ENCODE measurements at places on chromosomes 1 and 21.

DNA sequence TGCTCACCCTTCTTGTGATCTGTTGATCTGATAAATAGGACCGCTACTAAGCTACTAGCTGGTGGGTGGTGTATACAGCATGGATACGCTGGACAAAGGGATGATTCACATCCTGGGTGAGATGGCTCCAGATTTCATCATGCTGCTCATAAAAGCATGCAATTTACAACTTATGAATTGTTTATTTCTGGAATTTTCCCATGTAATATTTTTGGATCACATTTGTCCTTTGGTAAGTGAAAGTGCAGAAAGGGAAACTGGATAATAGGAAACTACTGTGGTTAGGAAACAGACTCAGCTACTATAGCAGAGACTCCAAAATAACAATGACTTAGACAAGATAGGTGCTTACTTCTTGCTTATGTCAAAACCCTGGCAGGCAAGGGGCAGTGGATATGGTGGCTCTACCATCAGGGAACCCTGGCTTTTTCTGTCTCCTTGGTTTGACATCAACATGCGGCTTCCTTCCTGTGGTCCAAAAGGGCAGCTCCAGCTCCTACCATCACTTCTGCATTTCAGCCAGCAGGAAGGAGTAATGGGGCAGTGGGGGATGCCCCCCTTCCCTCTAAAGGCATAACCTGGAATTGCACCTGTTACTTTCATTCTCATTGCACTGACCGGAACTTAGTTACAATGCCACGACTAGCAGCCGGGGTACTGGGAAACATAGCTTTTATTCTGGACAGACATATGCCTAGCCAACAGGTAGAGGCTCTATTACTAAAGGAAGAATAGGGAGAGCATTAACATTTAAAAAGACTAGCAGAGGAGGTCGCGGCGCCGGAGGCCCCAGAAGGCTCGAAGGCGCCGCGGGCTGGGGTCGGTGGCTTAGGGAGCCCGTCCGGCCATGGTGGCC, 13.8 kb upstream of the AK2 start:
- ATAC-seq = peak; percentile 74

DNA sequence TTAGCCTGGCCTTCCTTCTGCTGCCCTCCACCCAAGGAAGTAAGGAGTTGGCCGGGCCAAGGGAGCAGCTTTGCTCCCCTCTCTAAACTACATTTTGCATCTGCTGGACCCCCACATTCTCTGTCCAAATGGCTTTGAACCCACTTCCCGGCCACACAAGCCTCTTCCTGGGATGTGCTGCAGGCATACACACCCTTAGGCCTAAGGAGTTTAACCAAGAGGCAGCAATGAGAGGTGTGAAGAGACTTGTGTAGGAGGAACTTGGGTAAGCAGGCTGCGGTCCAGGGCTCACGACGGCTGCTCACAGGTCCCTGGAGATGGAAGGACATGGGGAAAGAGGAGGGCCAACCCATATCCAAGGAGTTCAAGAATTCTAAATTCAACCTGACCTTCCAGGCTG, 196.7 kb upstream of the SGIP1 start:
- no peak for ATAC-seq

- no peak for ATAC-seq
Observed at GRCh38 chr1:88454781-88455180, 229.3 kb upstream of the PKN2 start.

GRCh38 chr1:221117133-221117532, 237.9 kb downstream of the HLX start:
- ATAC-seq = no peak

GRCh38 chr1:170583186-170583585, 51.2 kb downstream of the GORAB start:
- no peak for ATAC-seq

DNA sequence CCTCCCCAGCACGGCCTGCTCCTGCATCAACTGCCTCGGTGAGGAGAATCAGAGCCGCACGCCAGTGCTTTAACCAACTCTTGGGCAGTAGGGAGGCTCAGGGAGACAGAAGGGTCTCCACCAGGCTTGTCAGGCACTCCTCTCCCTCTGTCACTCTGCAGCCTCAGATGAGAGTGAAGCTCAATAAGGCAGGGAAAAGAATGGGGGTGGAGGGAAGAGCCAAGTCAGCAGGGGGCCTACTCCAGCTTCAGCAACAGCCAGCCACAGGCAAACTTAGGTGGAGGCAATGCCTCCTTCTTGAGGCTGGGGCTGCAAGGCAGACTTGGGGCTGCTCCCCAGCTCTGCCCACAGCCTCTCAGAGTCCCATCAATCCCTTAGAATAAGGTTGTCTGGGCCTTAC, 51.8 kb upstream of the A3GALT2 start:
- no peak for ATAC-seq

DNA sequence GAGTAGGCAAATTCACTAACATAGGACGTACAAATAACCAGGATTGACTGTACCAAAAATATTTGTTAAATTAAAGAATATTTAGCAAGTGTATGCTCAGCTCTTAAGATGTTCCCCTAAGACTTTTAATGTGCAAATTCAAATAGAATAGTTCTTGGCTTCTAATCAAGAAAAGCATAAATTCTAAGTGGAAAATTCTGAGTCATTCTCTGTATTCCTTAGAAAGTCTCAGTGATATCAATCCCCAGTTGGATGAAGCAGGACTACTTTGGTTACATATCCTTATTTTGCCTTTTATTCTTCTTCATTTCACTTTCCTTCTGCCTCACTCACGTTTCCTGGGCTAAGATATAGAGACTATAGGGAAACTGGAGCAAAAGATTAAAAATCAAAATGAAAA, 130.2 kb downstream of the IFI44 start:
- no peak for ATAC-seq

DNA sequence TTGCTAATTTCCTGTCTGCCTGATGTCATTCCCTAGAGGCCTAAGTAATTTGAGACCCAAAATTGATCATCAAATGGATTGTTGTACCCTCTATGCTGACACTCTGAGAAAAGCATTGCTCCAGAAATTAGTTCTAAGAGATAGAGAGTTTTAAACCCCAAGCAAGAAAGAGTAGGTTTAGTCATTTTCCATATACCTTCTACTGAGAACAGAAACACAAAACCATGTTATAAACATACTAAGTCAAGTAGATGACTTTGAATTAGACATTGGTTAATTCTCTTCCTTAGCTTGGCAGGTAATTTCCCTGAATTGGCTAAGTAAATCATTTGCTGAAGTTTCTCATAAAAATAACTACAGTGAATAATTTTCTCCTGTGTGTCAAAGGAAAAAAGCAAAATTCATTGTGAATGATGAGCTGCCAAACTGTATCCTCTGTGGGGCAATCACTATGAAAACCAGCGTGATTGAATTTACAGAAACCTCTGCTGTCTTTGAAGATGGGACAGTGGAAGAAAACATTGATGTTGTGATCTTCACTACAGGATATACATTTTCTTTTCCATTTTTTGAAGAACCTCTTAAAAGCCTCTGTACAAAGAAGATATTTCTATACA, 20.1 kb downstream of the FMO4 start:
- no peak for ATAC-seq

DNA sequence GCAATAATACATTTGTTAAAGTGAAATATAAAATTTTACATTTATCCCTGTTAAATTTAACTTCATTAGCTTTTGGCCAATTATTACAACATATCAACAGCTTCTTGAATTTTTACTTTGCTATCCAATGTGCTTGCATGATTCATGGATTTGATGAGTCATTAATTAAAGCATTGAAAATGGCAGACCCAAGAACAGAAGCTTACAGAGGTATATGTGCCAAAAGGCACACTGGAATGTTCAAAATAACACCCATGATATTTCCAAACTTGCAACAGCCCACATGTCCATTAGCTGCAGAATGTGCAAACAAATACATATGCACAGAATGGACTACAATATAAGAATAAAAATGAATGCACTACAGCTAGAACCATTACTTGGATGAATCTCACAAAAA, 76.4 kb upstream of the MAN1A2 start:
- ATAC-seq = no peak

- ATAC-seq = no peak
Observed at GRCh38 chr21:45055861-45056260, 18.5 kb upstream of the ADARB1 start.

GRCh38 chr1:178275049-178275448, 181.1 kb downstream of the RASAL2 start:
- ATAC-seq = no peak

GRCh38 chr1:34470401-34470800, 284.4 kb upstream of the GJB5 start:
- no peak for ATAC-seq

GRCh38 chr21:15654171-15654570, 75.6 kb upstream of the USP25 start:
- no peak for ATAC-seq

DNA sequence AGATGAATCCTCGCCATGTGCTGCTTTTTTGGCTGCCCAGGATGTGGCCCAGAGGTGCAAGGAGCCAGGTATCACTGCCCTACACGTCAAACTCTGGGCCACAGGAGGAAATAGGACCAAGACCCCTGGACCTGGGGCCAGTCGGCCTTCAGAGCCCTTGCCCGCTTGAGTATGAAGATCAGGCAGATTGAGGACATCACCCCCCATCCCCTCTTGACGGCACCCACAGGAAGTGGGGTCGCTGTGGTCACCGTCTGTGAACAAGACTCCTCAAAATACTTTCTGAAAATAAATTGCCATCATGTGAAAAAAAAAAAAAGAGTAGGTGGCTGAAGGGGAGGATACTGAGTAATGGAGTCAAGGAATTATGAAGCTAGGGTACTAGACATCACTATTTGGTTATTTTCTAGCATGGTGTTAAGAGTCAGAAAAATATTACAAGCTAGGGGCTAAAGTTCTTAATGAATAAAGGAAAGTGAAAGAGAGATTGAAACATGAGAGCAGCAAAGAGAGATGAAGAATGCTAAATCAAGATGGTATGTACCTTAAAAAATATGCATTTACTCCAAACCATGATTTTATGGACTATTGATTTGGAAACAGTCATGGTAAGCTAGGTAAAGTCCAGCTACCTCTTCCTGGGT, 84.9 kb downstream of the CLEC20A start:
- no peak for ATAC-seq
